ENCODE measurements at places on chromosomes 5 and 9.

DNA sequence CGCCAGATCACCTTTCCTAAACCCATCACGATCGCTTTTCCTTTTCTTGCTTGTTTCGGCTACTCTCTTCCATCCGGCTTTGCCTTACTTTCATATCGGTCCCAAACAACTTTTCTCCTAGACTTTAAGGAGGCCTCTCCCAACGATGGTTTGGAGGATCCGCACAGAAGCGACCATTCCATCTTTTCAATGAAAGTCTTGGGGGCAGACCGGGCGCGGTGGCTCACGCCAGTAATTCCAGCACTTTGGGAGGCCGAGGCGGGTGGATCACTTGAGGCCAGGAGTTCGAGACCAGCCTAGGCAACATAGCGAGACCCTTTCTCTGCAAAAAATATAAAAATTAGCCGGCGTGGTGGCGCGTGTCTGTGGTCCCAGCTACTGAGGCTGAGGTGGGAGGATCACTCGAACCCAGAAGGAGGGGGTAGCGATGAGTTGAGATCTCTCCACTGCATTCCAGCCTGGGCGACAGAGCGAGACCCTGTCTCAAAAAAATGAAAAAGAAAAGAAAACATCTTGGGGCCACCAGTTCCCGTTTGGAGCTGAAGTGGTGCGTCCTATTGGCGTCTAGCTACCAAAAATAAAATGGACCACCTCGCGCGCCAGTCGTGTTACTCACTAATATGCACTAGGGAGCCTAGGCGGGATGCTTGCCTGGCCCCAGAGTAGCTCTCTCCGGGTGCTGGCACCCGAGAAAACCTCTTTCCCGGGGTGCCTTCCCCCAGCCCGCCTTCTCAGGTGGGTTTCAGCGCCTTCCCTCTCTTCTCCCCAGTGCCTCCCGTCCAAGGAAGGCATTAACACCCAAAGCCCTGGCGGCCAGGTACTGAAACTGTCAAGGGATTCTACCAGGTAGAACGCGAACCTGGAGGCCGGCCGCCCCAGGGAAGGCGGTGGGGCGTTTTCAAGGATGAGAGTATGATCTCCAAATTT lies 800 bp upstream of the AP3B1 start:
- DNase-seq, result peak; percentile 24

DNA sequence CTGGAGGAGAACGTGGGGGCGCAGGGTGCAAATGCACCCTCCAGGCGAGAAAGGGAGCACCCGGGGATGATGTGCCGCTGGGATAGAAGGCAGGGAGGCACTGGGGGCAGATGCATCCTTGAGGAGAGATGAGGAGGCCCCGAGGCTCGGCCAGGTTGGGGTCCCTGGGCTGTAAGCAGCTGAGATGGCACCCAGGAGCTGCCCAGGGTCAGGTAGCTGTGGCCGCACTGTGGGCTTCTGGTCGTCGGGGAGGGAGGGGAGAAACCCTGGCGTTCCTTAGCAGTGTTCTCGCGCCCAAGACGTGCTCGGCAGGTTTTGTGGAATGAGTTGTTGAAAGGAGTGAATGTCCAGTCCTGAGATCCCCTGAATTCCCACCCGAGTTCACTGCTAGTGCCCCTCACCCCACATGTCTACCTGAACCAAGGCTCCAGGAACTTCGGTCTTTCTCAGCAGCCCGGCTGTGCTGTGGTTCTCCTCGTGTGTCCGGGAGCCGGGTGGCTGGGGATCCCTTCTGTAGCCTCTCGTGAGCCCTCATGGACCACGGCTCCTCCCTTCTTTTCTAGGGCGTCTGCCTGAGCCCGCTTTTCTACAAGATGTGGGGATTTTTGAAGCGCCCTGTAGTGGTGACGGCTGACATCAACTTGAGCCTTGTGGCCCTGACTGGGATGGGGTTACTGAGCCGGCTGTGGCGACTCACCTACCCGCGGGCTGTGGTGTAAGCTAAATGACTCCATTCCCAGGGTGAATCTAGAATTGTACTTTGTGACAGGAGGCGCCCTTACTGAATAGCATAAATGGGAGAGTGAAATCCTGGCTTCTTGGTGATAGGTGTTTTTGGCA lies 1.1 kb downstream of the POMT1 start:
- peak; percentile 15 for DNase-seq

GRCh38 chr9:32345243-32345642 lies 39.2 kb upstream of the ACO1 start:
- no peak for DNase-seq

GRCh38 chr9:136114610-136115009 lies 4.1 kb downstream of the TMEM250 start:
- no peak for DNase-seq

DNA sequence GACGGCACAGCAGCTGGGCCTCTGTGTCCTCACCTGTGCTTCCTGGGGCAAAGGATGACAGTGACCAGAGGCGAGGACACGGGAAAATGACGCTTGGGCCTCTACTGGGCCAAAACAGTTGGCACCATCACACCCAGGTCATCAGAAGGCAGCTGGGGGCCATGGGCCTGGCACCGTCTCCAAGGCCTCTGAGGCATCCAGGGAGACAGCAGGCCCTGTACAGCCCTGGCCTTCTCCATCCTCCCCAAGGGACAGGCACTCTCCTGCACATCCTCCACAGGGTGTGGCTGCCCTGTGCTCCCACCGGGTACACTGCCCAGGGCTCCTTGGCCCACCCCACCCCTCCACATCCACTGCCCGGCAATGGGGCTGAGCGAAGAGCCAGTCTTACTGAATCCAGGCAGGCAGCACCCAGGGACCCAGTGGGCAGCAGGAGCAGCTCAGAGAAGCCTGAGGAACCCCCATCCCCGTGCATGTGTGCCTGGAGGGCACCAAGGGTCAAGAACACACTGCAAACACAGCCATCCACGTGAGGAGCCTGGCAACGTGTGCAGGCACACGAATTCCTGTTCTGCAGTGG lies 4.0 kb downstream of the LPCAT1 start:
- DNase-seq, result no peak

DNA sequence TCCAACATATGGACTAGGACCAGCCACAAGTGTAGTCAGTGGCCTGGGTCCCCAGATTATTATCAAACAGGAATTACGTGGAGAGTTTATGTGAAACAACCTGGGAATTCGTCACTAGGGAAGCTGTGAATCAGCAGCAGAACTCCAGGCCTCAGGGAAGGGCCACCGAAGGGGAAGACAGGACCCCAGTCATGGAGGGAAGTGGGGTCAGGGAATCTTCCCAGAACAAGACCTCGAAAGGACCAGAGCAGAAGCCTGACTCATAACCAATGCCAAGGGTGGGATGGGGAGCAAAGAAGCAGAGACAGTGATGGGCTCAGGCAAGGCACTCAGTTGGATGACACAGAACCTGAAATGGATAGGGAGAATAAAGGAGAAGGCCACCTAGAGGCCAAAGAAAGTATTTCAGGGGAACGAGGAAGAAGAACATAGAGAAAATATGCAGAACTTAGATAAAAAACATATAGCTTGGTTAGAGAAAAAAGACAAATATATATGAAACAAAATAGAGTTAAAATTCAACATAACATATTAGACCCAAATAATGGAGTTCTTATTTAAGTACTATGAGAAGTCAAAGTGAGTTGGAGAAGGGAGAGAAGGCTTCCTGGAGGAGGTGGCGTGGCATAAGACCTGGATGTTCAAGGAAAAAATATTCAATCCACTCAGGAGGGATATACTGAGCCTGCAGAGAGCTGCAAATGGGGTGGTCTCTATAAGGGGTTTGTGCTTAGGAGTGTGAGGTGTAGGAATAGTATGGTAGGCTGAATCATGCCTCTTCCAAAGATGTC lies 66.7 kb upstream of the CAST start:
- DNase-seq, result peak; percentile 39

- no peak for DNase-seq
Measured at GRCh38 chr5:52838326-52839015, 50.8 kb downstream of the ITGA1 start.

- no peak for DNase-seq
Measured at GRCh38 chr9:2790466-2790865, 53.4 kb downstream of the PUM3 start.

GRCh38 chr9:120610975-120611689 lies 31.2 kb upstream of the CDK5RAP2 start:
- DNase-seq, result no peak

DNA sequence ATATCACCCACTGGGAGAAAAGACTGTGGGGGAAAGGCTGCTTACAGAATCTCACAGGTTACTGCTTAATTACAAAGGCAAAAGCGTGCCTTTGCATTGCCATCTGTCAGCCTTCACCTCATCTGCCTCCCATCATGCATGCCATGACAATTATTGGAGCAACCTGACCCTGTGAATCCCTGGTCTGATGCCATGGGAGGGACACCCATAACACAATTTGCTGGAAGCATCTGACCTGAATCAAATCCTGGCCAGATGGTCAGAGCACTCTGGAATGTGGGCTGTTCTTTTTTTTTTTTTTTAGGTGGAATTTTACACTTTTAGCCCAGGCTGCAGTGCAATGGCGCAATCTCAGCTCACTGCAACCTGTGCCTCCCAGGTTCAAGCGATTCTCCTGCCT lies 11.6 kb upstream of the RETREG1 start:
- no peak for DNase-seq

GRCh38 chr5:143314099-143314498 lies 89.4 kb downstream of the NR3C1 start:
- DNase-seq, result no peak

GRCh38 chr5:73312872-73313510 lies 135.6 kb downstream of the FOXD1 start:
- no peak for DNase-seq

GRCh38 chr5:149745943-149746324 lies 15.8 kb downstream of the PPARGC1B start:
- DNase-seq, result no peak

- DNase-seq, result no peak
Measured at GRCh38 chr9:86187121-86187520, 72.3 kb downstream of the C9orf153 start.

DNA sequence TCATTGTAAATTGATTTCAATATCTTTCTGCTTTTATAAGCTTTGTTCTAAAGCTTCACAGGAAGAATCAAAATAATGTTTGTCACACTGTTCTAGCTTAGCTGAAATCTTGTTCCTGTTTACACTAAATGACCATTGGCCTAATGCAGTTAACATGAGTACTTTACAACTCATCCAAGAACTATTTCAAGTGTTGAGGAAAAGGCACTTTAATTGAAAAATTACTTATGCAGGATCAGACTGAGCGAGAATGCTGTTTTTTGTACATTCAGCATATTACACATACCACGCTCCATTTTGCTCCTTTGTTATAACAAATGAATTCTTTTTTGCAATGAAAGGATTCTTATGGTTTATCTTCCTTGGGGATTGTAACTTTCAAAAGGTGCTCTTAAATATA lies 22.4 kb upstream of the SMIM15 start:
- DNase-seq, result no peak

DNA sequence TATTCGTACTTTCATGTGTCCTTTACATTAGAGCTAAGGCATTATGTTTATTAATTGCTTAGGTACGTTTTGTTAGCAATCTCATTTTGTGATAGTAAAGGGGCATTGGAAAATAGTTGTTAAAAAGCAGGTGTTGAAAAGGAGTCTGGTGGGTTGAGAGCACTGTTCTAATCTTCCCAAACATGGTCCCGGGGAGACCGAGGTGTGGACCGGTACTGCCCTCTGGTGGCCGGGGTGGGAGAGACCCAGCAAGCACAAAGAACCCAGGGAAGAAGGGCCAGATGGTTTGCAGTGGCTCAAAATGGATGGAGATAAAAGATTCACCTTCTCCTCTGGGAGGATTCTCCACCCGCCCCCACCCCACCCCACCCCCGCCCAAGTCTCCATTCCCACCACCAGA lies 26.1 kb downstream of the IDNK start:
- DNase-seq, result peak; percentile 57

DNA sequence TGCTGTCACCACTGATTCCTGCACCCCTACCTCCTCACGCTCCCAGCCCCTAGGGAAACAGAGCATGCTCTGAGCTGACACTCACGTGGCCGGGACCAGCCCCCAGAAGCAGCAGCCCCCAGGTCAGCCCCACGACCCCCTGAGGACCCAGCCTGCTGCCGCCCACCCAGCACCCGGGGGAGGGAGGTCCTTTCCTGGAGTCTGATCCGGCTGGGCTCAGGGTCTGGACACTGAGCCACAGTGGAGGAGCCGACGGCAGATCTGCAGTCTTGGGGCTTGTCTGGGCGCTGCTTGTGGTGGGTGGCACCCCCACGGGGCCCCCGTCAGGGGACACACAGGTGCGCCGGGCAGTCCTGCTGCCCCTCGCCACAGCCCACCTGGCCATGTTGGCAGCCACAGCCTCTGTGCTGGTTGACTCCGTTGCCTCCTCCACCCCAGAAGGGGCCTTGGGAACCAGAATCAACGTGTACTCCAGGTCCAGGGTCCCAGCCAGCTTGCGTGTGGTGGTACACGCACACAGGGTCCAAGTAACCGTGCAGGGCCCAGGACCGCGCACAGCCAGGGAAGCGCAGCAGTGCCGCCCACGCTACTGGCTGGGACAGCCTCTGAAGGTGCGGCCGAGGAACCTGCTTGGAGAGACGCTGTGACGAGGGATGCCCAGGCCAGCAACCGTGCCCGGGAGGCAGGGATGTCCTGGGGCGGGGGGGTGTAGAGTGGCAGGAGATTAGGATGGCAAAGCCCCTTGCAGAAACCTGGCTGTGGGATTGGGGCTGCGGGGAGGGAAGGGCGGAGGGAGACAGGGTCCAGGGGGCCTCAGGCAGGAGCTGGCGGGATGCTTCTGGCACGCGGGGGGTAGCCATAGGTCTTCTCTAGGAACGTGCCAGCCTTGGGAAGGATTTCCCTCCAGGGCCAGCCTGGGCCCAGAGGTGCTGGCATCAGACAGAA lies 3.5 kb downstream of the DNLZ start:
- DNase-seq, result no peak

DNA sequence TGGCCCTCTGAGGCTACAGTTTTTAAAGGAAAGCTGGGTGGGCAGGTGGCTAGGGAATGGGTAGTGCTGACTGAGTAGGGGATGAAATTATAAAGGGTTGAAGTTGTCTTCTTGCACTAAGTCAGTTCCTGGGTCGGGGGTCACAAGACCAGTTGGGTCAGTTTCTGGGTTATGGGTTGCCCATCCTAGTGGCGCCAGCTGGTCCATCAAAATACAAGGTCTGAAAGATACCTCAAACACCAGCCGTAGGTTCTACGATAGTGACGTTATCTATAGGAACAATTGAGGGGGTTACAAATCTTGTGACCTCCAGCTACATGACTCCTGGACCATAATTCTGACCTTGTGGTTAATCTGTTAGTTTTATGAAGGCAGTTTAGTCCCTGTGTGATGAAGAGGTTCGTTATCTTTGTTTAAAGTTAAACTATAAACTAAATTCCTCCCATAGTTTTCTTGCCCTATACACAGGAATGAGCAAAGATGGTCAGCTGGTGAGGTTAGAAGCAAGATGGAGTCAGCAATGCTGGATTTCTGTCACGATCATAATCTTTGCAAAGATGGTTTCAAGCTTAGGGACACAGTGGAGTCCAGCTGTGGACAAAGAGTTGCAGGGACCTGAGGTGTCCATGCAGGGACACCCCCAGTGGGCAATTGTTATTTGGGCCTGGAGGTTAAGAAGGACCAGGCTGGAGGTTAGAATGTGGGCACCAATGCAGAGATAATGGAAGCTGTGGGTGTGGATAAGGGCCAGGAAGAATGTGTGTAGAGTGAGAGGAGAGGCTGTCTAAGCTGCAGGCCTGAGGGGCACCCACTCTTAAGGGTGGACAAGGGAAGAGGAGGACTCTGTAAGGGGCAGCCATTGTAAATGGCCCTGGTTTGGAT lies 14.0 kb upstream of the CREBRF start:
- no peak for DNase-seq

Measured in inflammatory macrophage (primary cell).